Activated T-helper 2 cell treated with anti-CD3 and anti-CD28 coated beads, Interferon-gamma antibody, Interleukin-2, Interleukin-4, amounts not matched to agents 10 μg/mL and 5 μg/mL and 100 μg/mL, durations not matched to agents 14 hours and 24 hours and 36 hours (primary cell): ENCODE measurements at places on chromosomes 1 and 21. TPM values are rescaled to one million over a fixed set of nuclear protein-coding genes. Genes with fewer than 3 reads are reported as not detected.

WLS gene
- not detected in 2 replicates for total RNA-seq

TEDDM1 gene
- not detected in 2 replicates for total RNA-seq

DCDC2B gene
- total RNA-seq, result 0.14 TPM in 1 of 2 replicates, not detected in the other

PLPPR5 gene
- not detected in 2 replicates for total RNA-seq

VANGL1 gene
- total RNA-seq, result 9.5 and 10.3 TPM in 2 replicates

HENMT1 gene
- total RNA-seq, result 16.5 and 17.7 TPM in 2 replicates

AMY2B gene
- 3.2 and 3.5 TPM in 2 replicates for total RNA-seq

PCP4 gene
- total RNA-seq, result not detected in 2 replicates

ELAVL4 gene
- total RNA-seq, result not detected in 2 replicates

NME7 gene
- total RNA-seq, result 14.1 and 23.4 TPM in 2 replicates

NOS1AP gene
- total RNA-seq, result not detected in 2 replicates

KCNJ6 gene
- total RNA-seq, result not detected in 2 replicates

GPR89B gene
- total RNA-seq, result 13.8 and 19.2 TPM in 2 replicates

EDARADD gene
- 53.8 and 54.8 TPM in 2 replicates for total RNA-seq

- no peak for DNase-seq
Measured at GRCh38 chr1:198253668-198254067, 96.9 kb downstream of the NEK7 start.

DNA sequence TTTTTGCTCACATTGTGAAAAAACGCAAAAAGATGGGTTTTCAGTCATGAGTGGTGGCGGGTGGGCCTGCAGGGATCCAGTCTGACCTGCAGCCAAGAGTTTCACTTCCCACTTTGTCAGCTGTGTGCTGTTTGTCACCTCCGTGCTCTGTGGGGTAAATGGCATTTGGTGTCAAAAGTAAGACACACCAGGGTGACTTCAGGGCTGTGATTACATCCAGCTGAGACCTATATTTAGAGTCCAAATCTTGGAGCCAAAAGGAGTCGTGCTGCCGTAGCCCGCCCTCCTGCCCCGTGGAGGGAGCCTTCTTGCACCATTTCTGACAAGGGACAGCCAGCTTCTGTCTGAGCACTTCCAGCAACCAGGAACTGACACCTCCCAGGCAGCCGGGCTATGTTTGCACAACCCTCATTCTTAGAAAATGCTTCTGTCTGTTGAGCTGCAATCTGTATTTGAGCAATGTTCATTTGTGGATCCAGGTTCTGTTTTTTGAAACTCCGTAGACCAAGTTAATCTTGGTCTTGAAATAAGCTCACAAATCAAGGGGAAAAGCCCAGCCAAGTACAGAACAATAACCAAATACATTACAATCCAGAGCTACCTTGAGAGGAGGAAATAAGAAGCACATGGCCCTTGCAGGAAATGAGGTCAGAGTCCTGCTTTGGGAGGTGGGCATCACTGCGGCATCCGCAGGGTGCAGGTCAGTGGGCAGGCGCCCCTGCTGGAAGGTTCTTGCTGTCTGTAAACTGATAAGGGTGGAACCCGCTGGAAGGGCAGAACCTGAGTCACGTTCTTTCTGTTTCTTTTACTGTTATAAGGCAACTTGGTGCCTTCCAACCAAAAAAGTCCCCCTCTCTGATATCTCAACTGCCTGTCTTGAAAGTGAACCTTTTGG lies 14.4 kb downstream of the ABCG1 start:
- peak; percentile 77 for DNase-seq

DNA sequence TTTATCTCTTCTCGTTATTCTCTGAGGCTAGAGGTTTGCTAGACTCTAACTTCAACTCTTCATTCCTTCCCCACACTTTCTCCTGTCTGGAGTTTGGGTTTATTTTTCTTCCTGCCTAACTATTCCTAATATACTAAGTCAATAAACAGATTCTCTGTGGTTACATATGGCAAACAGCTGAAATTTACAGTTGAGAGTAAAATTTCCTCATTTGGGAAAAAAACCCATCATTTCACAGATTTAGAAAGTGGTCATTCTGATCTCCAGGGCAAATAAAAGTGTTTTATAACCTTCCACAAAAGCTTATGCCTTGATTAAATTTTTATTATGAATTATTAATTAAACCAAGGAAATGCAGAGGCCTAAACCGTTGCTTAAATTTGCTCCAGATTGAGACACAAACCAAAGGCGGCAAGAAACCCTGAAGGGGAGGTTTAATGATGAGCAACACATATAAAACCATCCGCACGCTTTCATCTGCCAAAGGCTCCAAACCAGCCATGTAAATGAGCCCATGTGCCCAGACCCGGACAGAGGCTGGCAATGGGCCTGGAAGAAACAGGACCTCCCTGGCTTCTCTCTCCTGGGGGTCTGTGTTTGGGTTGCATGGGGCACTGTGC lies 201.7 kb upstream of the LMO4 start:
- DNase-seq, result no peak

- no peak for DNase-seq
Measured at GRCh38 chr1:116067566-116067890, 43.7 kb upstream of the MAB21L3 start.

DNA sequence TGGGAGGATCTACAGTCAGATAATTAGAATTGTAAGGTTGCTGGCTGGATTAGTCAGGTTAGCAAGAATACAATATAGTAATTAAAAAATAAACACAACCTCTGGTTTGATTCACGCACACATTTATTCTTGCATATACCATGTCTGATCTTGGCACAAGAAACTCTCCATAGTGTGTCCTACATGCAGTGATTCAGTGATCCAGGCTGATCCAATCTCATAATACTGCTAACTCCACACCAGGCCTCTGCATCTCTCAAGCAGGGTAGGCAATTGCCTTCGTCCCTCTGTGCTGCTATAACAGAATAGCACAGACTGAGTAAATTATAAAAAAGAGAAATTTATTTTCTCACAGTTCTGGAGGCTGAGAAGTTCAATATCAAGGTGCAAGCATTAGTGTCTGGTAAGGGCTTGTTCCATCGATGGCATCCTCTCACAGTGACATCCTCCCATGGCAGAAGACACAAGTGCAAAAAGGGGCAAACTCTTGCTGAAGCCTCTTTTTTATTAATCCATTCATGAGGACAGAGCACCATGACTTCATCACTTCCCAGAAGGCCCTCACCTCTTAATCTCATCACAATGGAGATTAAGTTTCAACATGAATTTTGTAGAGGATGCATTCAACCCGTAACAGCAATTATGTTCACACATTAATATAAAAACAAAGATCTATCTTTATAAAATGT lies 741.0 kb upstream of the NCAM2 start:
- no peak for DNase-seq

DNA sequence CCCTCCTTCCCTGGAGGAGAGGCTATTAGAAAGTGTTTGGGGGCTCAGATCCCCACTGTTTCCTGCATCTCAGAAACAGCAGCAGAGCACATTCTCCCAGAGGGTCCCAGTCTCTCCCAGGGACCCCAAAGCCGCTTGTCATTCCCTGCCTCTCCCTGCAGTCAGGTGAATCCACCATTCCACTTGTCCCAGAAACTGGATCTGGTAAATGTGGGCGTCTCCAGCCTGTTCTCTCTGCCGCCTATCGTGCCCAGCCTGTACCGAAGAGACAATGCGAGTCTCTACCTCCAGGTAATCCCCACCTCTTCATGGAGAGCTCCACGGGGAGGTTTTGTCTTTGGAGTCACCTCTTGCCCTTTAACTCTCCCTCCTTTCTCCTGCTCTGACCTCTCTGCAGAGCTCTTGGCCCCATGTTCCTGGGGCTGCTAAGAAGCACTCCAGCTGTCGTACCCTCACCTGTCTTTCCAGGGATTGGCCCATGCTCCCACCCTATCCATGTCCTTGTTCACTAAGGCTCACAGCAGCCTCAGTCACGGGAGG lies 26.9 kb downstream of the INAVA start:
- no peak for DNase-seq

GRCh38 chr1:219927956-219928790 lies at the start of gene SLC30A10:
SLC30A10 (minus strand) TSS chr1:219928557; CDS start chr1:219928440, 117 bp downstream.
- no peak for DNase-seq

GRCh38 chr1:224245188-224245587 lies 62.1 kb downstream of the DEGS1 start:
- peak; percentile 11 for DNase-seq

GRCh38 chr1:209723756-209724693 lies 19.4 kb downstream of the HSD11B1 start:
- peak; percentile 16 for DNase-seq

GRCh38 chr1:63772201-63772600 lies 1.6 kb upstream of the ROR1 start:
- no peak for DNase-seq

DNA sequence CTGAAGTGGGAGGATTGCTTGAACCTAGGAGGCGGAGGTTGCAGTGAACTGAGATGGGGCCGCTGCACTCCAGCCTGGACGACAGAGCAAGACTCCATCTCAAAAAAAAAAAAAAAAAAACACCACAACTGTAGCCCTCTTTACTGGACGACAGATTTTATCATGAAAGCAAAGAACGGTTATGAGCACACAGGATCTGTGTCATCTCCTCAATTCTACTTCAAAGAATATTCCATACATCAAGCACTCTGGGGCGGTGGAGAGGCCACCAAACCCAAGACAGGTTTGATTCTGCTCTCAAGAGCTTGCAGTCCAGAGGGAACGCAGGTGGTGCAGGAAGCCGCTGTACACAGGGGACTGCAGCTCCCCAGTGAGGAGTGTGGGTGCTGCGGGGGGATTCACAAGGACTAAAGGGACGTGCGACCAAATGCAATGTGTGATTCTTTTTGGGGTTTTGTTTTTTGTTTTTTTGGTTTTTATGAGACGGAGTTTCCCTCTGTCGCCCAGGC lies 110.1 kb downstream of the SPSB1 start:
- no peak for DNase-seq

GRCh38 chr1:61491497-61491896 lies 233.4 kb downstream of the TM2D1 start:
- DNase-seq, result no peak

- DNase-seq, result no peak
Measured at GRCh38 chr1:210558302-210558701, 229.6 kb downstream of the HHAT start.

- DNase-seq, result no peak
Measured at GRCh38 chr21:18832950-18833349, 429.4 kb upstream of the TMPRSS15 start.

DNA sequence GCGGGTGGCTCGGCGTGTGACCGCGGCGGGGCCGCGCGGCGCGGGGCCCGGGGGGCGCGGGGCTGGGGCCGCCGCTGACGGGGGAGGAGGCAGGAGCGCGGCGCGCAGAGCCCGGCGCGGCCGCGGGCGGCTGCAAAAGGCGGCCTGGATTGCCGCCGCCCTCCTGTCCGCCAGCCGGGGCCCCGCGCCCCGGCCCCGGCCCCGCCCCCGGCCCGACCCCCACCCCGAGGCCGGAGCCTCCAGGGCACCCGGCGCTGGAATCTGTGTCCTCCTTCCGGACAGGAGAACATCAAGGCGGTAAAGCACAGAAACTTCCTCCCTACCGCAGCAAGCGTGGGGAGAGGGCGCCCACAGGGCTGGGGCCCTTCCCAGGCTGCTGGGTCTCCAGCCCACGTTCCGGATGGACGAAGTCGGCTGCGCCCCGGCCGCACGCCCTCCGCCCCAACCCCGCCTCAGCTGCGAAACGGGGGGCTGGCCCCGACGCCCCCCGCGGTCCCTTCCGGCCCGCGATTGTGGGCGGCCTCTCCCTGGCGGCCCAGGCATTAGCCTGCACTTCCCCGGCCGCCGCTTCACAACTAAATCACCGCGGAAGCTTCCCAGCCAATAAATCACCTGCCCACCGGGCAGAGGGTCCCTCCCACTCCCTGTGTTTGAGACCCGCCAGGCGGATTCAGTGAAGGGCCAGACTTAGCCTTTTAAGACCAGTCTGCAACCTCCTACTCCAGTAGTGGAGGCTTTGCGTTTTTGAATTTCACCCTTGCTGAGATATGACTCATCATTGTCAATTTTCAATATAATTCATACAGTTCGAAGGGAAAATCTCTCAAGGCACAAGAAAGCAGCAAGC lies 106.0 kb downstream of the SLC45A1 start:
- DNase-seq, result peak; percentile 43

DNA sequence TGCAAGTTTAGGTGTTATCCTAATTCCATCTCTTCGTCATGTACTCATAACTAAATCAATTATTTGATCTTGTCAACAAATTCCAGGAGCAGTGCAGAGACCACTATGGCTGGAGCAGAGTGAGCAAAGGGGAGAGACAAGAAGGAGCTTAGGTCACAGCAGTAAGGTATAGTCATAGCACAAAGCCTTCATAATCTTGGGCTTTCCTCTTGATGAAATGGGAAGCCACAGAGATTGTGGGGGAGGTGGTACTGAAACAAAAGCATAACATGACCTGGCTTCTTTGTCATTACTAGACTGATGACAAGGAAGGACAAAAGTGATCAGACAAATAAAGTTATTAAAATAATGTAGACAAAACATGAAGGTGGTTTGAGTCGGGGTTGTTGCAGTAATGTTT lies 60.1 kb upstream of the PTGS2 start:
- no peak for DNase-seq

- no peak for DNase-seq
Measured at GRCh38 chr1:232059726-232060374, 433.3 kb downstream of the DISC1 start.

GRCh38 chr21:26137379-26138060 lies 33.0 kb downstream of the APP start:
- no peak for DNase-seq

DNA sequence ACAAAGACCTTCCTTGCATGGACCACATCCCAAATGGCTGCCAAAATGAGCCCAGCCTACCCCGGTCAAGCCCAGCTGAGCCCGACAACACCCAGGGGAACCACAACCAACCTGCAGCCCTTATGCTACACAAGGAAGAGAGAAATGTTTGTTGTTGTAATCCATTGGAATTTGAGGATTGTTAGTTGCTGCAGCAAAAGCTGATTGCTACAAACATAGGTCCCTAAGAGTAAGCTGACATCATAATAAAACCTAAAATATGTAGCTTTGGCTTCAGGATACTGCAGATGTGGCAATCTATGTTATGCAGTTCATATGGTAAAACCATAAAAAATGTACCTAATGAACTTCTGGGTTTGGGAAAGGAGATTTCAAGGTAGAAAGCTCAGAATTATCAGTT lies 65.5 kb upstream of the DNAH14 start:
- no peak for DNase-seq

- DNase-seq, result no peak
Measured at GRCh38 chr1:63466181-63466580, 56.8 kb downstream of the ITGB3BP start.

GRCh38 chr1:37100310-37100709 lies 66.0 kb upstream of the GRIK3 start:
- DNase-seq, result no peak

GRCh38 chr1:163120372-163120771 lies 51.2 kb downstream of the RGS4 start:
- no peak for DNase-seq

- no peak for DNase-seq
Measured at GRCh38 chr1:223788746-223789415, 56.9 kb downstream of the TP53BP2 start.
